ENCODE measurements at places on chromosomes 1 and 21.

DNA sequence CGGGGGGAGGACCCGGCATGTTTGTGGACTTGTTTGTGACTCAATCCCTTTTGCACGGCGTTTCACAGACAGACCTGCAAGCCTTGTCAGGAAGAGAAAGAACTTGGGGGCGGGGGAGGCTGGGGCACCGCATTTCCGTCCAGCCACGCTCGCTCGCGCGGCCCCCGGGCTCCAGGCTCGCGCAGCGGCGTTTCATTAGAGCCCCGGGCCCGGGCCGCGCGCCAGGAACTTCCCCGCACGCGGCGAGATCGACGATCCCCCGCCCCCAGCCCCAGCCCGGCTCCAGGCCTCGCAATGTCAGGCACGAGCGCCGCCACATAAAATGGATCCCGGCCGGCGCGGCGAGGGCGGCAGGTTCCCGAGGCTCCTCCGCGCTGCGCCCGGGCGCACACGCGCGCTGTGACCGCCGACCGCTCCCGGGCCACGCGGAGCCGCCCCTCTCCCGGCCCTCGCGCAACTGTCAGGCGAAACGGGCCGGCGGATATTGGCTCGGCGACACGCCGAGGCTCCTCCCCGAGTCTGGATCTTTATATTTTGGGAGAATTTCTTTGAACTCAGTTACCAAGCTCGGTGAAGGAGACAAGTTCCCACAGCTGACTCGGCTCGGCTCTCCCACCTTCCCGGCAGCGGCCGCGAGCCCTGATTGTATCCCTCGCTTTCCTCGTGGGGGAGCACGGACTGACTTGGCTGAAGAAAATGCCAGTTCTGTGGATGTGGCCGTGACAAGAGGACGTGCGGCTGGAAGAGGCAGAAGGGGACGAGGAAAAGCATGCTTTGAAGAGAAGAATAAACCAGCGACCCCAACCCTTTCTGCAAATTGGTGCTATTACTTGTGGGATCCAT lies at the start of gene KIF26B:
TSS of gene KIF26B (plus strand) at position 557 of the 843 bp plus-strand sequence. CDS start 440 bp downstream, outside the sequence.
- DNase-seq: peak; percentile 16

- no peak for DNase-seq
These were observed 71.2 kb upstream of the ECE1 start for GRCh38 chr1:21361506-21361905.

DNA sequence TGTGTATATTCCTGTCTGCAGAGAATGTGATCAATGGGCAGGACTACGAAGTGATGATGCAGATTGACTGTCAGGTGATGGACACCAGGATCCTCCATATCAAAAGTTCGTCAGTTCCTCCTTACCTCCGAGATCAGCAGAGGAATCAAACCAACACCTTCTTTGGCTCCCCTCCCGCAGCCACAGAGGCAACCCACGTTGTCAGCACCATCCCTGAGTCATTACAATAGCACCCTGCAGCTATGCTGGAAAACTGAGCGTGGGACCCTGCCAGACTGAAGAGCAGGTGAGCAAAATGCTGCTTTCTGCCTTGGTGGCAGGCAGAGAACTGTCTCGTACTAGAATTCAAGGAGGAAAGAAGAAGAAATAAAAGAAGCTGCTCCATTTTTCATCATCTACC lies 65.2 kb downstream of the OLFML2B start:
- DNase-seq: no peak

DNA sequence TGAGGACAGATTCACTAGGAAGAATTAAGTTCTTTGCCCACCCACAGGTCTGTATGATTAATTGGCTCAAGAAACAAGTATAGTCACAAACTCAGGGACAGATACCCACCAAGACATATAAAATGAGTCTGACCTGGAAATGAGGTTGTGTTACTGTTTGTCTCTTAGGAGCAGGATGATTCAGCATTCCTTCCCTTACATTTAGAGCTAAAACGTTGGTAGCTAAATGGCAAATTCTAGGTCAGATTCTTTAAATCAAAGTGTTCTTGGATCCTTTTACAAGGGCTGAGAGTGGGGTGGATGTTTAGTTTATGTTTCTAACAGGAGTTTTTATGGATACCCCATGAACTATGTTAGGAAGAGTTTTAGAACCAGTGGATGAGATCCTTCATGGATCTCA lies 4.7 kb downstream of the RIMKLA start:
- DNase-seq: no peak

DNA sequence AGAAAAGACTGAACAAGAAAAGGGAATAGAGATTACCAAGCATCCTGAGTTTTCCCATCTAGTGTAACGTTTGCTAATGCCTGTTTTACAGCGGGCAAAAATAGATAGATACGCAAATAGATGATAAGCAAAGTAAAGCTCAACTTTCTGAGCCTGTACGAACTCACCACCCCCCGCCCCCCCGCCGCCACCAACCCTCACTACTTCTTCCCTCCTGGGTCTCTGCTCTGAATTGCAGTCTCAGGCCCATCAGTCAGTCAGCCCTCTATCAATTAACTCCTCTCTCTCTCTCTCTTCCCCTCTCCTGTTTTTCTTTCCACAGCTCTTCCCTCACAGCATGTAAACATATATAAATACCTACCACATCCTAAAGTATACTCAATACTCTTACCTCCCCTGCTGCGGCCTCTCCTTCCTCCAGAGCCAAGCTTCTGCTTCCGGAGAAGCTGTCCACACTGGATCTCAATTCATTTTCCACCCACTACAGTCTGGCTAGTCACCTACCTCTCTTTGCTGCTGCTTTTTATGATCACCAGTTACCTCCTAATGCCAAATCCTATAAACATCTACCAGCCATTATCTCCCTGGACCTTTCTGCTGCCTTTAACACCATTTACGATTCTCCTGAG lies 64.6 kb downstream of the CAPN2 start:
- DNase-seq: no peak

DNA sequence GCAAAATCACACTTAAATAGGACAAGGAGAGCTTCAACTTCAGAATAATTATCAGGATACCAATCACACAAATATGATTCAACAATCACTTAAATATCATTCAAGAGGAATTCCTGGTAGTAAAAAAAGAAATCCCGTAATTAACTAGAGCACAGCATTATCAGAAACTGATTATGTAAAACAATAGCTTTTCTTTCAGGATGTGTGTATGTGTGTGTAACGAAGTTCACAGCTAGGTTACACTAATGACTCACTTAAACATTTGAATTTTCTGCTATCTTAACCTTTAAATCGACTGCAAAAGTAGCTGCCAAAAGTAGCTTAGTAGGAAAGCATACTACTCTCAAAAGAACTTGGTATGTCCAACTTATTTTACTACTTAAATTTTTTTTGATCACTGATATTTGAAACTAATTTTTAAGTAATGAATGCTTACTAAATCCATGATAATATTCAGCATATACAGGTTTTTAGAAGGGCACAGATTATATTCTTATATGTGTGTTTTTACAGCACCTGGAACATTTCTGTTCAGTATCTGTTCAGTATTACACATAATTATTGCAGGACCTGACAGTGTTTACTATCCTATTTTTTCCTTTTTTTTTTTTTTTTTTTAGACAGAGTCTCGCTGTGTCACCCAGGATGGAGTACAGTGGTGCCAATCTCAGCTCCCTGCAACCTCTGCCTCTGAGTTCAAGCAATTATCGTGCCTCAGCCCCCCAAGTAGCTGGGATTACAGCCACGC lies 4.2 kb downstream of the RERE start:
- no peak for DNase-seq

- DNase-seq: no peak
These were observed 48.7 kb downstream of the TRIM33 start for GRCh38 chr1:114462341-114462740.

- DNase-seq: no peak
These were observed 50.5 kb downstream of the RASSF5 start for GRCh38 chr1:206557636-206558473.

DNA sequence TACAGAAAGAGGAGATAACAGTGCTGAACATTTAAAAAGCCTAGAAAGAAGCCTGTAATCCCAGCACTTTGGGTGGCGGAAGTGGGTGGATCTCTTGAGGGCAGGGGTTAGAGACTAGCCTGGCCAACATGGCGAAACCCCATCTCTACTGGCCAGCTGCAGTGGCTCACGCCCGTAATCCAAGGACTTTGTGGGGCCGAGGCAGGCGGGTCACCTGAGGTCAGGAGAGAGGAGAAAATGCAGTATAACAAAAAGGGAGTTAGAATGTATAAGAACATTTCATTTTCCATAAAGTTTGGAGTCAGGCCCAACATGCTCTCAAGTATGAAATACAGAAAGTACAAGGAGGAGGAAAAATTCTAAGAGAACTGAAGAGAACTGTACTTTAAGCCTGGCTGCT lies 134.5 kb downstream of the SMYD3 start:
- no peak for DNase-seq

DNA sequence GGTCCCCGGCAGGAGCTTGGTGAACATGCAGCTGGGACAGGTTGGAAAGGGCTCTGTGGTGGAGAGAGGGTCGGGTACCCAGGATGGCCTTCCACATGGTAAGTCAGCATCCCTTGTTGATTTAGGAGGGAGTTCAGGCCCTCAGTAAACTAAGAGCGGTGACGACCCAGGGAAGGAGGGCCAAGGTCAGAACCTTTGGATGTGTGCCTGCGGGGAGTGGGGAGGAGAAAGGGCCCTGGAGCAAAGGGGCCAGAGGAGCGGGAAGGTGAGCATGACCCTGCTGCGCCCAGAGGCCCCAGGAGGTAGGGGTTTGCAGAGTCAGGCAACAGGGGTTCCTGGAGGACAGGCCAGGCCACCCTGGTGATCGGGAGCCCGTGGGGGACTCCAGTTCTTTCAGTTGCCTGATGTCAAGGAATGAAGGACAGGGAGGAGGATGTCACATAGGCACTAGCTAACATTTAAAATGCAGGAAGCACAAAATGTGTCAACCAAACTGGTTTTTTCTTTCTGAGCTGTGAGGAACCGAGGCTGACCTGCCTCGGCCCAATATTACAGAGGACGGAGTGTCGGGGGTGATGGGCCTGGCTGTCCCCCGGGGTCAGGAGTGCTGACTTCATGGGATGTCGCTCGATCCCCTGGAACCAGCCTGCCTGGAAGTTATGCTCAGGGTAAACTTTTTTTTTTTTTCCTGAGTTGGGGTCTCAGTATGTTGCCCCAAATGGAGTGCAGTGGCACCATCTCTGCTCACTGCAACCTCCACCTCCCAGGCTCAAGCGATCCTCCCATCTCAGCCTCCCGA lies 117.4 kb upstream of the SLC45A1 start:
- DNase-seq: no peak

DNA sequence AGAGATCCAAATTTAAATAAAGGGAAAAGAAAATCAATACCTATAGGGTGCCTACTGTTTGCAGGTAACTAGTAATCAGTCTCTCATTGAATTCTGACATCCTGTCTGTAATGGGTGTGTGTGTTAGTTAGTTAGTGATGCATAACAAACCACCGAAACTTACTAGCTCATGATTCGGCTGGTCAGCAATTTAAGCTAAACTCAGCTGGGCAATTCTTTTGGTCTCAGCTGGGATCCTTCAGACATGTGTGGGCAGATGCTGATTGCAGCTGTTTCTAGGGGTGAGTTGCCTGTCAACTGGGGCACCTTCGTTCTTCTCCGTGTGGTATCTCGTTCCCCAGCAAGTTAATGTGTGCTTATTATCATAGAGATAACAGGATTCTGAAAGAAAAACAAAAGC lies 40.2 kb upstream of the ZNF124 start:
- no peak for DNase-seq

GRCh38 chr1:1806890-1807289 lies 28.6 kb upstream of the NADK start:
- no peak for DNase-seq

DNA sequence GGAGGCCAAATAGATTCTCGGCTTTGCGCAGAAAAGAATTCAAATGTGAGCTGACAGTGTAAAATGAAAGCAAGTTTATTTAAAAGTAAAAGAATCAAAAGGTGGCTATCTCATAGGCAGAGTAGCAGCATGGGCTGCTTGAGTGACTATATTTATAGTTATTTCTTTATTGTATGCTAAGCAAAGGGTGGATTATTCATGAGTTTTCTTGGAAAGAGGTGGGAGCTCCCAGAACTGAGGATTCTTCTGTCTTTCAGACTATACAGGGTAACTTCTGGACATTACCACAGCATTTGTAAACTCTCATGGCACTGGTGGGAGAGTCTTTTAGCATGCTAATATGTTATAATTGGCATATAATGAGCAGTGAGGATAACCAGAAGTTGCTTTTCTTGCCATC lies 659.9 kb downstream of the RWDD3 start:
- DNase-seq: no peak

- peak; percentile 84 for DNase-seq
These were observed at the start of gene IGSF8 for GRCh38 chr1:160097911-160098851. Gene IGSF8 (minus strand): TSS chr1:160098619. CDS start chr1:160098472, 147 bp downstream.

GRCh38 chr1:21651214-21652042 lies 17.7 kb downstream of the RAP1GAP start:
- DNase-seq: peak; percentile 24

- DNase-seq: no peak
These were observed 336.1 kb upstream of the ZP4 start for GRCh38 chr1:238226810-238227209.

DNA sequence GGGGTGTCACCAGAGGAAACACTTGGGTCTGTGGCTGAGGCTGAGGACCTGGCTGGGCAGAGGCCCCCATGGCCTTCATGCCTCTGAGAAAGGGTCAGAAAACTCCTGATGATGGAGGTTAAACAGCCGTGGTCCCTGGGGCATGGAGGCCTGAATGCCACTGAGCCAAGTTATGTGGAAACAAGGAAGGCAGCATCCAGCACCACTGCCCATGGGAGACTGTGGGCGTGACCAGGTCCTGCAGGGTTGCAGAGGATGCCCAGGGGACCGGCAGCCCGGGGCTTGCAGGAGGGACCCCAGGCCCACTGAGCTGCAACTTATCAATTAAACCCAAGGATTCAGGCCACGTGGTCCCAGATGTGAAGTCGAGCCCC lies 18.9 kb upstream of the COL6A2 start:
- no peak for DNase-seq

- no peak for DNase-seq
These were observed 63.6 kb downstream of the CLIC6 start for GRCh38 chr21:34732388-34732821.

- no peak for DNase-seq
These were observed 10.1 kb upstream of the CACYBP start for GRCh38 chr1:174989536-174990220.

GRCh38 chr1:169568497-169568896 lies 17.8 kb downstream of the F5 start:
- no peak for DNase-seq

DNA sequence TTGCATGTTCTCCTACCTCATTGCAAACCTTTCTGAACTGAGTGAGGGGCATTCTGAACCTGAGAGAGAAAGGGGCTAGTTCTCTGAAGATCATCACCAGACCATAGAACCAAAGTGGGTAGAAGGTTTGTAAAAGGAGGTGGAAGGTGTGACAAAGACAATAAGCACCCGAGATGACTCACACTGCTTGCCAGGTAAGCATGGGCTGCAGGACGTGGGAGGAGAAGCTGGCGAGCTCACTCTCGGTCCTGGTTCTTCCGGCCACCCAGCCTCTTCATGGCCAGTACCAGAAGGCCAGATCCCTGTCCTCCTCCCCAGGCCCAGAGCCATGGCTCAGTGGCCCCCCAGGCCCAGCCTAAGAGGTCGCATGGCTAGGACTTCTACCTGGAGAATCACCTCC lies 128.3 kb downstream of the TMEM53 start:
- DNase-seq: no peak

DNA sequence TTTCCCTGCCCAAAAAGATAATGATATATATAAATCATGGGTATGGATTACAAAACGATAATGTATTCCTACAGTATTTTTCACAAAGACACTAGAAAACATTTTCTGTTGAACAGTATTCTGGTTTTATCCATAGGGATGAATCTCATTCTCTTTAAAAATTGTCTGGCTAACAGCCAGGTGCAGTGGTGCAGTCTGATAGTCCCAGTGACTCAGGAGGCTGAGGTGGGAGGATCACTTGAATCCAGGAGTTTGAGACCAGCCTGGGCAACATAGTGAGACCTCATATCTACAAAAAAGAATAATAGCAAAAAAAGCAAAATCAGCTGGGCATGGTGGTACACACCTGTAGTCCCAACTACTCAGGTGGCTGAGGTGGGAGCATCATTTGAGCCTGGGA lies 23.3 kb downstream of the PIP5K1A start:
- DNase-seq: no peak

Measured in stimulated activated CD4-positive, alpha-beta T cell treated with anti-CD3 and anti-CD28 coated beads, Interleukin-2, amount 100 ng/mL, for 4 hours (primary cell).